Activated naive CD8-positive, alpha-beta T cell treated with anti-CD3 and anti-CD28 coated beads for 36 hours (primary cell): ENCODE measurements at places on chromosomes 13 and 19. TPM values are rescaled to one million over a fixed set of nuclear protein-coding genes. Genes with fewer than 3 reads are reported as not detected.

Gene KIR2DL4
- not detected for total RNA-seq

Gene PCP2
- 1.4 TPM for total RNA-seq

Gene LGALS4
- 0.33 TPM for total RNA-seq

Gene FGF9
- total RNA-seq, result 0.50 TPM

Gene ZNF681
- total RNA-seq, result 5.8 TPM

Gene KCNJ14
- total RNA-seq, result 1.4 TPM

Gene C3
- total RNA-seq, result 0.64 TPM

Gene ONECUT3
- total RNA-seq, result not detected

Gene TMIGD2
- total RNA-seq, result 12.6 TPM

Gene PABPC3
- total RNA-seq, result 1.3 TPM

Gene LDLR
- total RNA-seq, result 67.3 TPM

- no peaks in the 10 kb centered on the region for H3K36me3 ChIP-seq
- peaks cover 3% of the 10 kb centered on the region for H3K4me1 ChIP-seq
- no peak overlapping the region for H3K27ac ChIP-seq
- H3K27me3 ChIP-seq, result no peaks in the 10 kb centered on the region
Measured at GRCh38 chr13:28569886-28570285, 75.0 kb upstream of the FLT1 start.

- H3K27ac ChIP-seq, result no peak overlapping the region
- no peak overlapping the region for H3K4me3 ChIP-seq
- no peak for DNase-seq
- H3K36me3 ChIP-seq, result no peaks in the 10 kb centered on the region
- peaks cover 8% of the 10 kb centered on the region for H3K27me3 ChIP-seq
Measured at GRCh38 chr13:105937451-105937850, 598.0 kb downstream of the EFNB2 start.

- H3K27me3 ChIP-seq, result no peaks in the 10 kb centered on the region
- DNase-seq, result peak; percentile 40
- H3K4me3 ChIP-seq, result no peak overlapping the region
- H3K4me1 ChIP-seq, result no peaks in the 10 kb centered on the region
- H3K27ac ChIP-seq, result no peak overlapping the region
Measured at GRCh38 chr19:28633319-28634018, 579.5 kb downstream of the UQCRFS1 start.

- H3K36me3 ChIP-seq, result peaks cover 31% of the 10 kb centered on the region
- peak overlapping the region; percentile 94 for H3K4me3 ChIP-seq
- H3K4me1 ChIP-seq, result peaks cover 56% of the 10 kb centered on the region
- DNase-seq, result no peak
- H3K27ac ChIP-seq, result peak overlapping the region; percentile 87
Measured at GRCh38 chr13:113207890-113208420, 514 bp downstream of the PCID2 start.

DNA sequence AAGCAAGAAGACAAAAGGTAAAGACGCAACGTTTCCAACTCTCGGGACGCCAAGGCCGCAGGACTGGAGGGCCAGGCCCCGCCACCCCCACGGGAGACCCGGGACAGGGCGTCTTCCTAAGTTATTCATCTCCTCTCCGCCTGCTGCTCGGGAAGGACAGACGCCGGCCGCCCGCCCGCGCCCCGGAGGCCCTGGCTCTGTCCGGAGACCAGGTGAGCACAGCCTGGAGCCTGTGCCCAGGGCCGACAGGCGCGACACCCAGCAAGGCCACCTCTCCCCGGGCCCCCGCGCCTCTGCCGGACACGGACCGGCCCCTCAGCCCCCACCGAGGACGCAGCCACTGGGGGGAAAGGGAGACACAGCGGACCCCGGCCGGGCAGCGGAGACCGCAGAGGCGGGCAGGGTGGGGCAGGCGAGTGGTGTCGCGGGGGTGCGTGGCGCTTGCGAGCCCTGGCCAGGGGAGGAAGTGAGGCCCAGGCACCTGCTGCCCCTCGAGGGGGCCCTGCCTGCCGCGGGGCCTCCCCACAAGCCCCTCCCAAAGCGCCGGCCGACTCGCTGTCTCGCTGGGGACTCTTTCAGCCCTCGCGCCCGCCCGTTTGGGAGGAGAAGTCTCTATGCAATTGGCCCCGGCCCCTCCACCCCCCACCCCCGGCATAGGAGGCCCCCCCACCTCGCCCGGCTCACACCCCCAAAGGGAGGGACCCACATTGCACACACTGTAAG lies 17.2 kb downstream of the SMIM24 start:
- H3K27ac ChIP-seq, result no peak overlapping the region
- peaks cover 4% of the 10 kb centered on the region for H3K36me3 ChIP-seq
- H3K4me3 ChIP-seq, result no peak overlapping the region
- DNase-seq, result no peak

GRCh38 chr13:30157616-30157993 lies 149.7 kb downstream of the KATNAL1 start:
- H3K27ac ChIP-seq, result no peak overlapping the region
- no peaks in the 10 kb centered on the region for H3K36me3 ChIP-seq
- H3K4me1 ChIP-seq, result peaks cover 26% of the 10 kb centered on the region
- no peak for DNase-seq

GRCh38 chr13:61685682-61686012 lies 270.0 kb upstream of the PCDH20 start:
- no peaks in the 10 kb centered on the region for H3K4me1 ChIP-seq
- no peaks in the 10 kb centered on the region for H3K36me3 ChIP-seq
- no peaks in the 10 kb centered on the region for H3K27me3 ChIP-seq
- no peak for DNase-seq
- H3K4me3 ChIP-seq, result no peak overlapping the region

DNA sequence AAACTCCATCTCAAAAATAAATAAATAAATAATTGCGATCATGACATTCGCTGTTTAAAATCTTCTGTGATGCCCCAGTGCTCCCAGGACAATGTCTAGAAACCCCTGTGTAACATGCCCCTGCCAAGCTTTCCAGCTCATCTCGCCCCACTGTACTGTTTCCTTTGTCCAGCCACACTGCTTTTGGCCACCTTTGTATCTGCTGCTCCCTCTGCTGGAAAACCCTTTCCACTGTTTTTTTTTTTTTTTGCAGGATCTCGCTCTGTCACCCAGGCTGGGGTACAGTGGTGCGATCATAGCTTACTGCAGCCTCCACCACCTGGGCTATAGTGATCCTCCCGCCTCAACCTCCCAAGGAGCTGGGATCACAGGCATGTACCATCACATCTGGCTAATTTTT lies 7.5 kb downstream of the PLAUR start:
- H3K36me3 ChIP-seq, result peaks cover 20% of the 10 kb centered on the region
- no peak for DNase-seq
- no peaks in the 10 kb centered on the region for H3K27me3 ChIP-seq
- peaks cover 13% of the 10 kb centered on the region for H3K4me1 ChIP-seq

- no peaks in the 10 kb centered on the region for H3K4me1 ChIP-seq
- no peaks in the 10 kb centered on the region for H3K27me3 ChIP-seq
- no peak overlapping the region for H3K27ac ChIP-seq
Measured at GRCh38 chr19:55554741-55555152, 9.4 kb upstream of the SBK3 start.

- peaks cover 2% of the 10 kb centered on the region for H3K36me3 ChIP-seq
- DNase-seq, result no peak
- no peak overlapping the region for H3K4me3 ChIP-seq
- H3K27me3 ChIP-seq, result peaks cover 70% of the 10 kb centered on the region
- H3K27ac ChIP-seq, result no peak overlapping the region
- peaks cover 14% of the 10 kb centered on the region for H3K4me1 ChIP-seq
Measured at GRCh38 chr19:10007371-10008183, 2.7 kb downstream of the COL5A3 start.

GRCh38 chr13:51767100-51767499 lies 36.9 kb downstream of the DHRS12 start:
- no peak for DNase-seq
- peaks cover 37% of the 10 kb centered on the region for H3K4me1 ChIP-seq
- H3K27ac ChIP-seq, result no peak overlapping the region
- no peak overlapping the region for H3K4me3 ChIP-seq

GRCh38 chr19:32269831-32270230 lies 75.6 kb upstream of the ZNF507 start:
- no peak for DNase-seq
- no peak overlapping the region for H3K4me3 ChIP-seq

DNA sequence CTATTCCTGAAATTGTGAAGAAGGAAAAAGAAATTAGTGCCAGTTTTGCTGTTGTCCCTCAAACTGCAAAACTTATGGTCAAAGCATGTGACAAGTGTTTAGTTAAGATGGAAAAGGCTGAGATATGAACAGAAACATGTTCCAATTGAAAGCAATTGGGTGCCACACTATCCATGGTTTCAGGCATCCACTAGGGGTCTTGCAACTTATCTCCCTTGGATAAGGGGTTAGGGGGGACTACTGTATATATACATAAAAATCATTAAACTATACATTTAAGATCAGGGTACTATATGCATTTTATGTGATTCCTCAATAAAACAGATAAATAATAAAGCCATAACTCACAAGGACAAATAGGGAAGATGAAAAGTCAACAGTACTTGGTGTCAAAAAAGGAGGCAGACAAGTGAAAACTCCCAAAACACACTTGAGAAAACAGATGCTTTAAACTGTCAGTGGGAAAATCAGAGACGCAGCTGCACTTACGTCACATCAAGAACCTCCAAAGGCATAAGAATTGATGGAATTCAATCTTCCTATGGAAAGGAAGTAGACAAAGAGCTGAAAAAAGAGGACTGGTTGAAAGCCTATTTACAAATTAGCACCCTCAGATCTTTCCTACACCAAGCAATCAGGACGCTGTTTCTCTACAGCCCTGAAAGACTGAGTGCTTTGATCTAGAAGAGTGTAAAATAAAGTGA lies 8.1 kb downstream of the SPART start:
- no peaks in the 10 kb centered on the region for H3K27me3 ChIP-seq
- no peak overlapping the region for H3K27ac ChIP-seq
- H3K4me1 ChIP-seq, result peaks cover 51% of the 10 kb centered on the region
- H3K4me3 ChIP-seq, result no peak overlapping the region

DNA sequence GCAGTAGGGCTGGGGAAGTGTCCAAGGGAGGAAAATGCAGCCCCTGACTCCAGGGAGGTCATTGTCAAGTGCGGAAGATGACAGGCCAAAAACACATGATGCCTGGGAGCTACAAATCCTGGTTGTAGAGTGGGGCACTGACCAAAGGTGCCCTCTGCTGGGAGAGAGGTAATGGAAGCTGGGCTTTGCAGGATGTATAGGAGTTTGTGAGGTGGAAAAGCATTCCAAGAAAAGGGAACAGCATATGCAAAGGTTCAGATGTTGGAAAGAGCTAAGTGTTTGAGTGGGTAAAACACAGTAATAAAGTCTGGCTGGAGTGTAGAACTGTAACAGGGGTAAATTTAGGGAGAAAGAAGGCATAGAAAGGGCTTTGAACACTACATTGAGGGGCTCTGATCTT lies 46.9 kb upstream of the PTPRS start:
- no peak overlapping the region for H3K4me3 ChIP-seq
- DNase-seq, result no peak
- H3K4me1 ChIP-seq, result no peaks in the 10 kb centered on the region
- H3K36me3 ChIP-seq, result peaks cover 4% of the 10 kb centered on the region

- peaks cover 22% of the 10 kb centered on the region for H3K27me3 ChIP-seq
- H3K36me3 ChIP-seq, result no peaks in the 10 kb centered on the region
- no peak overlapping the region for H3K4me3 ChIP-seq
- no peak for DNase-seq
- H3K4me1 ChIP-seq, result peaks cover 14% of the 10 kb centered on the region
- H3K27ac ChIP-seq, result no peak overlapping the region
Measured at GRCh38 chr19:41918095-41918494, 10.2 kb downstream of the ERFL start.

DNA sequence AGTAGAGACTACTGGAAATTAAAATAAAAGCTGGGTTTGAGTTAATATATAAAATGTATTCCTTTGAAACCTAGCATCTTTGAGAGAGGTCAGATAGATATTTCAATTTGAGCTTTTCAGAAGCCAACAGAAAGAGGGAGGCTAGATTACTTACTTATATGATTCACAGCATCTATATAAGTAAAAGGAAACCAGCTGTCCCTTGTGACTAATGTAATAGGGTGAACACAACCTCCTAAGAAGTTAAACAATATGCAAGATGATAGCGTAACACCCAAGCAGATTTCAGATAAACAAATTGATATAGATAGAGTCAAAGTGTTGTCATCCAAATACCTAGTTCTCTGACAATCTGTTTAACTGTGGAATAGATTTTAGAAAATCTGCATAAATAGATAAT lies 393.5 kb upstream of the GPC6 start:
- H3K4me3 ChIP-seq, result no peak overlapping the region
- H3K4me1 ChIP-seq, result no peaks in the 10 kb centered on the region
- H3K27ac ChIP-seq, result no peak overlapping the region
- no peaks in the 10 kb centered on the region for H3K36me3 ChIP-seq
- no peaks in the 10 kb centered on the region for H3K27me3 ChIP-seq

DNA sequence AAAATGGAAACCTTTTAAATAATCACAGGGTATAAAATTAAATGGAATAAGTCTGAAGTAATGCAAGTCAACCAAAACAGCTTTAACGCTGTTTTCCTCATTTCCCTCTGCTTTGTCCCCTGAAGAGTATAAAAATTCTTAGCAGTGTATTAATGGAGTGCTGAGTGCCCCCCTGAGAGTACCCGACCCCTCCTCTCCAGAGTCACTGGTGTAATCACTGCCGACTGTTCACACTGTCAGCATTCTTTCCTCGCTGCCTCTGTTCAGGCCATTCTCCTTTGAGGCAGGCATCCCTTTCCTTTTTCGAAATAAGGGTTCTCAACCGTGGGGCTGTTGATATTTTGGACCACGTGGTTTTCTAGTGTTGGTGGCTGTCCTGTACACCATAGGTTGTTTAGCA lies 146.9 kb upstream of the SLC10A2 start:
- H3K36me3 ChIP-seq, result no peaks in the 10 kb centered on the region
- no peaks in the 10 kb centered on the region for H3K4me1 ChIP-seq
- H3K27me3 ChIP-seq, result no peaks in the 10 kb centered on the region

DNA sequence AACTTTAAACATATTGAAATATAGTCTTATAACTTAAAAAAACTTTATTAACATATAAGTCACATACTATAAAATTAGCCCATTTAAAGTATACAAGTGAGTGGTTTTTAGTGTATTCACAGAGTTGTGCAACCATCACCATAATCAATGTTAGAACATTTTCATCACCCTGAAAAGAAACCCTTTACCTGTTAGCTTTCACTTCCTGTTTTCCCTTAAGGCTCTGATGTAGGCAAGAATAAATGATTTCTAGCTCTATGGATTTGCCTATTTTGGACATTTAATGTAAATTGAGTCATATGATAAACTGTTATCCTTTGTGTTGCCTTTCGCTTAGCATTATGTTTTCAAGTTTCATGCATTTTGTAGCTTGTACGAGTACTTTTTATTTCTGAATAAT lies 15.6 kb downstream of the ZNF568 start:
- H3K27ac ChIP-seq, result no peak overlapping the region
- peaks cover 76% of the 10 kb centered on the region for H3K36me3 ChIP-seq
- no peak overlapping the region for H3K4me3 ChIP-seq
- H3K27me3 ChIP-seq, result no peaks in the 10 kb centered on the region
- no peak for DNase-seq

- peaks cover 31% of the 10 kb centered on the region for H3K4me1 ChIP-seq
- no peak for DNase-seq
- no peaks in the 10 kb centered on the region for H3K27me3 ChIP-seq
- no peak overlapping the region for H3K4me3 ChIP-seq
- peaks cover 2% of the 10 kb centered on the region for H3K36me3 ChIP-seq
Measured at GRCh38 chr19:55481794-55482155, 3.2 kb upstream of the NAT14 start.
